HepG2 (cell line): ENCODE measurements at places on chromosomes 11 and 22. TPM values are rescaled to one million over a fixed set of nuclear protein-coding genes. Genes with fewer than 3 reads are reported as not detected.

OR4D5 gene
- total RNA-seq = not detected in 2 replicates

CD3E gene
- not detected in 2 replicates for total RNA-seq

RAB36 gene
- total RNA-seq = 0.20 and 0.24 TPM in 2 replicates

GRCh38 chr11:44611088-44611487 lies 45.6 kb downstream of the CD82 start:
- no peak overlapping the region for H3K27ac ChIP-seq
- H3K27me3 ChIP-seq = no peaks in the 10 kb centered on the region; the same call in 2 of the 3 replicates
- H3K4me3 ChIP-seq = no peak overlapping the region

DNA sequence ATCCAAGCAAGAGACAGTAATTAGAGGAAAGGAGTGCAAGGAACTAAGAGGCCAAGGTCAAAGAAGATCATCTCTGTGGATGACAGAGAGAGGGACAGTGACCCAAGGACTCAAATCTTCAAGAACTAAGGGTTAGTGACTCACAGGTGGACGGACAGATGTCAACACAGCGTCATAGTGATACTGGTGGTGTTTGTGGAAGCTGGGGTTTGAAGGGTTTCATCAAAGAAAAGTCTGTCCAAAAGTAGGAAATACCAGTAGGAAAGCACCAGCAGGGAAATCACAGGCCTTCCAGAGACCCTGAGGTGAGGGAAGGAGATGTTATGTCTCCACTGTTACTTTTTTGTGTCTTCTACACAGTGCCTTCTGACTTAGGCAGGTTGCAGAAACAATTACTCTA lies 32.2 kb downstream of the IL10RA start:
- H3K27ac ChIP-seq = no peak overlapping the region
- DNase-seq = no peak
- H3K27me3 ChIP-seq = peaks cover 10% of the 10 kb centered on the region; the same call in 1 of the 3 replicates
- no peaks in the 10 kb centered on the region for H3K4me1 ChIP-seq
- H3K4me3 ChIP-seq = no peak overlapping the region
- no peaks in the 10 kb centered on the region for H3K36me3 ChIP-seq

GRCh38 chr11:104618954-104619353 lies 279.3 kb downstream of the CASP12 start:
- H3K27ac ChIP-seq = no peak overlapping the region
- H3K4me3 ChIP-seq = no peak overlapping the region
- DNase-seq = no peak
- no peaks in the 10 kb centered on the region for H3K4me1 ChIP-seq
- no peaks in the 10 kb centered on the region for H3K27me3 ChIP-seq
- no peaks in the 10 kb centered on the region for H3K36me3 ChIP-seq

DNA sequence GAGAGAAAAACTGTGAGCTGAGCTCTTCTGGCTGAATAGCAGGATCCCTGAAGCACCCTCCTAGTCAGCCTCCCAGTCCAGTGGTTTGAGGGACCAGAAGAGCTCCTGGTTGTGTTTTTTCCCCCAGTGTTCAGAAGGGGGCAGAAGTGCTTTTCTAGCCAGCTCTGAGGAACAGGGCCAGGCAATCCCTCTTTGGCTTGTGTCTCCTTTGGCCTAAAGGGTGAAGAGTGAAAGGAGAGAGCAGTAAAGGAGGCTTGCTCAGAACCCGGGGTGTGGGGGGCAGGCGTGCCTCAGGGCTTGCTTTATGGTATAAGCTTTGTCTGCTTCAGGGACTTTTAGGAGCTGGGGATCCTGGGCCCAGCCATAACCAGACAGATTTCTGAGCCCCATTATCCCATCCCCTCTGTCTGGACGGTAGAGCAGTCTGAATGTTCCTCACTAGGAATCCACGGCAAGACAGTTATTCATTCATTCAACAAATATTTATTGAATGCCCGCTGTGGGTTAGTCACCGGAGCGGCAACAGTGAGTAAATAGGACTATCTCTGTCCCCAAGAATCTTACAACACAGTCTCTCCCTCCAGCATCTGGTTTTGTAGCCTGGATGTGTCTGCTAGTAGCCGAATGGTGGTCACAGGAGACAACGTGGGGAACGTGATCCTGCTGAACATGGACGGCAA lies 14.5 kb downstream of the ACP2 start:
- H3K27me3 ChIP-seq = no peaks in the 10 kb centered on the region
- no peak overlapping the region for H3K4me3 ChIP-seq
- peaks cover 16% of the 10 kb centered on the region for H3K4me1 ChIP-seq
- H3K27ac ChIP-seq = no peak overlapping the region
- peak; percentile 41 for DNase-seq

DNA sequence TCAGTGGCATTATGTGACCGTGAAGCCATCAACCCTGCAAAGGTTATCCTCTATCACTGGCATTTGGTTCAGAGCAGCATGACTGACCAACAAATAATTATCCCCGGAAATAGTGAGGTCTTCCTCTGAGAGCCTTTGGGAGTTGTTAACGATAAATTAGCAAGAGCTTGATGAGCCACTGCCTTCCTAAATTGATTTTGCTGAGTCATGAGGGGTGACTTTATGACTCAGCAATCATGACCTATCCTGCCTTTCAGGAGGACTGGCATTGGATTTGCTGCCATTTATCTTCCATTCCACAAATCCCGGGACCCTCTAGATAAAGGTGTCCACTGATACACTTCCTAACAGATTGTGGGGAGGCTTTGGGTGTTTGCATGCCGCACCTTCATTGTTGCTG lies 80.8 kb upstream of the MTNR1B start:
- no peak overlapping the region for H3K27ac ChIP-seq
- H3K4me3 ChIP-seq = no peak overlapping the region
